ENCODE measurements at places on chromosomes 2 and 18.

DNA sequence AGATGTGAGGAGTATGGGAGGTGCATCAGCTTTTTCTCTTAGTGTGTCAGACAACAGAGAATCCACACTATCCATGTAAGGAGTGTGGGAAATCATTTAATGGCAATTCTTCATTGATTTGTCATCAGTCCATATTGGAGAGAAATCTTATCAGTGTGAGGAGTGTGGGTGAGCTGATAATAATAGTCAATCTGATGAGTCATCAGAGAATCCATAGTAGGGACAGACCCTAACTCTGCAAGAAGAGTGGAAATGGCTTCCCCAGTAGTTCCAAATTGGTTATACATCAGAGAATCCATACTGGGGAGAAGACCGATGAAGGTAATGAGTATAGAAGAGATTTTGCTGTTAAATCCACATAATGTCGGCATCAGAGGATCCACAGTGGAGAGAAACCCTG, 150.5 kb upstream of the THUMPD2 start:
- DNase-seq: no peak

DNA sequence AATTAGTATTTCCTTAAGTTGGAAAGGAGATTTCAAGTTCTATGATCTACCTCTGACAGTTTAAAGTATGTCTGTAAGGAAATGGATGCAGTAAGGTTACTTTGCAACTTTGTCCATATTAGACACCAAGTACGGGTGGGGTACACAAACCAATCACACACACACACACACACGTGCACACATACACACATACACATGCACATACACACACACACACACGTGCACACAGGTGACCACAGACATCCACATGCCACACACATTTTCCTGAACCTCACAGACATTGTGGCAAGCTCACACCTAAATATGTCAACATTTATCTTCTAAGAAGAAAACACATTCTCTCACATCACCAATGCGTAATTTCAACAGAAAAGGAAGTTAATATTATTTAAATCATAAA, 165.9 kb downstream of the MYT1L start:
- no peak for DNase-seq

DNA sequence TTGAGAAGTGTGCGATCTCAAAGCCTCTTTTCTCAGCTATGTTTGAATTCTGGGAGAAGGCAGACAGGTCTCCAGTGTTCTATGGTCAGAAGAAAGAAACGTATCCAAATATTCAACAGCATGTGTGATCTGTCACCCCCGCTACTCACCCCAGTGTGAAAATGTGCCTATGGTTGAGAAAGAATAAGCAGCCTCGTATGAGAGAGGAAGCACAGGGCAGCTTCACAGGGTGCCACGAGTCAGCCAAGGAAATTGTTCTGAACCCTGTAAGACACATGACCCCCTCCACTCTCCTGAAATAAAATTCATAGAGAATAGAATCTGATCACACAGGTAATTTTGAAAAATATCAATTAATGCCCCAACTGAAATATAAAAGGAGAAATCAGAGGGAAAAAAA, 8.0 kb upstream of the SF3B1 start:
- DNase-seq: no peak

DNA sequence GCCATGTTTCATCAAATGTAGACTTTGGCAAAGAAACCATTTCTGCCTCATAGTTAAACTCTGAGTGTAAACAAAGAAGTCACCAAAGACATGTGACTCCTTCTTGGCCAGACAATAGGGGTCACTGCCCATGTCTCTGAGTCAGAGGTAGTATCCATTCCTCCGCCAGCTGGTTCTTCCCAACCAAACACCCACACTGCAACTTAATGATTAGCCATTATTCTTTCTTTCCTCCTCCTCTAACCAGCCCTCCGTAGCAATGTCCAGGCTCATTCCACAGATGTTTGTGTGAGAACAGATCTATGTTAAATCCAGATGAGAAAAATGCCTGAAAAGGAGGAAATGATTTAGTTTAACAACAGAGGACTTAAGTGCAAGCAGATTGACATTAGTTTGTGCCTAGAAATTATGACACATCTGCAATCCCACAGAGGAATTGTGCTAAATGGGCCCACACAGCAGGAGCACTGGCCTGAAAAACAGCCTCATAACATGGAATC, 127.9 kb upstream of the SH3BP4 start:
- DNase-seq: no peak

GRCh38 chr2:31329081-31329625, 85.4 kb downstream of the XDH start:
- DNase-seq: no peak

DNA sequence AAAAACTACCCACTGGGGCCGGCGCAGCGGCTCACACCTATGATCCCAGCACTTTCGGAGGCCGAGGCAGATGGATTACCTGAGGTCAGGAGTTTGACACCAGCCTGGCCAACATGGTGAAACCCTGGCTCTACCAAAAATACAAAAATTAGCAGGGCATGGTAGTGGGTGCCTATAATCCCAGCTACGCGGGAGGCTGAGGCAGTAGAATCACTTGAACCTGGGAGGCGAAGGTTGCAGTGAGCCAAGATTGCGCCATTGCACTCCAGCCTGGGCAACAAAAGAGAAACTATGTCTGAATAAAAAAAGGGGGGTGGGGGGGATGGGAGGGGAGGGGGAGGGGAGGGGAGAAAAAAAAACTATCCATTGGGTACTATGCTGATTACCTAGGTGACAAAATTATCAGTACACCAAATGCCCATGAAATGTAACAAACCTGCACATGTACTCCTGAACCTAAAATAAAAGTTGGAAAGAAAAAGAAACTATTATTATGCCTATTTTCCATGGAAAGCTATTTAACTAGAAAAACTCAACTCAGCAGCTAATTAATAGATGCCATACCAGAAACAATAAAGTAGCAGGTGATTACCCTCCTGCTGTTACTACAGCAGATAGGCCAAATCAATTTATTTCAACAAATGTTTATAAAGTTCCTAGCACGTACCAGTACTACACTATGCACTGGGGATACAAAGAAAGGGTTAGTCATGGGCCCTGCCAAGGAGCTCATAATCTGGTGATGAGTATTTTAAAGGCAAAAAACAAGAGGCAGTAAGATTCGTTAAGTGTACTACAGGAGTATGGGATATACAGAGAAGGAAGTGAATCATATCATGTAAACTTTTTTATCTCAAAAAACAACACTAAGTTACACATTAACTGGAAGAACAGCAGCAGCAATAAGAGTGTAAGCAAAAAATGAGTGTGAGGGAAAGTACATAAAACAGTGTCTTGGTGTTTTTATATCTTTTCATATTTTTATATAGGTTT, 112.8 kb upstream of the SLC39A10 start:
- no peak for DNase-seq

GRCh38 chr18:49904871-49905555, 91.7 kb upstream of the ACAA2 start:
- DNase-seq: no peak

GRCh38 chr18:7117390-7118355, at the start of gene LAMA1:
TSS of gene LAMA1 (minus strand) at chr18:7117797. CDS start at chr18:7117720, 77 bp downstream.
- no peak for DNase-seq

DNA sequence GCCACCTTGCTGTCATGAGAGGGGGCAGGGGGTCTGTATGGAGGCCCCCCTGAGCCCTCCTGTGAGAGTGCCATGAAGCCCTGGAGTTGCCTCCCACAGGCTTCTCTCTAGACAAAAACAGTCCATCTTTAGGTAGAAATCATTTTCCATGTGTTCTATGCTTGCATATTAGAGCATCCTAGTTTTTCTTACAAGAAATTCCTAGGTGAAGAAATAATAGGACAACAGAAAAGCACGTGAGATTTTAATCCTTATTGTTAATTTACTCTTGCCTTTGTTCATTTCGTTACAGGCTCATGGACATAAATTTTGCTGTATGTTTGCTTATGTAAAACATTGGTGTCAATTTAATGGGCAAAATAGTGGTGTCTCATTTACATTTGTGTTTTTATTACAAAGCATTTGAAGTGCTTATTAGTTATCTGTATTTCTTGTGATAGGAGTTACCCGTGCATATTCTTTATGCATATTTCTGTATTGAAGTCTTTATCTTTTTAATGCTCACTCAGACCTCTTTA, 336.9 kb upstream of the RAB6C start:
- DNase-seq: no peak

Measured in stimulated activated CD4-positive, alpha-beta T cell treated with anti-CD3 and anti-CD28 coated beads, TNF-alpha, amount 100 ng/mL, for 24 hours (primary cell).